Stimulated activated CD4-positive, alpha-beta T cell treated with anti-CD3 and anti-CD28 coated beads, TNF-alpha, amount 100 ng/mL, for 4 hours (primary cell): ENCODE measurements at places on chromosomes 3 and 15.

GRCh38 chr3:32757618-32758374 is 60.0 kb upstream of the TRIM71 start:
- no peak for DNase-seq

DNA sequence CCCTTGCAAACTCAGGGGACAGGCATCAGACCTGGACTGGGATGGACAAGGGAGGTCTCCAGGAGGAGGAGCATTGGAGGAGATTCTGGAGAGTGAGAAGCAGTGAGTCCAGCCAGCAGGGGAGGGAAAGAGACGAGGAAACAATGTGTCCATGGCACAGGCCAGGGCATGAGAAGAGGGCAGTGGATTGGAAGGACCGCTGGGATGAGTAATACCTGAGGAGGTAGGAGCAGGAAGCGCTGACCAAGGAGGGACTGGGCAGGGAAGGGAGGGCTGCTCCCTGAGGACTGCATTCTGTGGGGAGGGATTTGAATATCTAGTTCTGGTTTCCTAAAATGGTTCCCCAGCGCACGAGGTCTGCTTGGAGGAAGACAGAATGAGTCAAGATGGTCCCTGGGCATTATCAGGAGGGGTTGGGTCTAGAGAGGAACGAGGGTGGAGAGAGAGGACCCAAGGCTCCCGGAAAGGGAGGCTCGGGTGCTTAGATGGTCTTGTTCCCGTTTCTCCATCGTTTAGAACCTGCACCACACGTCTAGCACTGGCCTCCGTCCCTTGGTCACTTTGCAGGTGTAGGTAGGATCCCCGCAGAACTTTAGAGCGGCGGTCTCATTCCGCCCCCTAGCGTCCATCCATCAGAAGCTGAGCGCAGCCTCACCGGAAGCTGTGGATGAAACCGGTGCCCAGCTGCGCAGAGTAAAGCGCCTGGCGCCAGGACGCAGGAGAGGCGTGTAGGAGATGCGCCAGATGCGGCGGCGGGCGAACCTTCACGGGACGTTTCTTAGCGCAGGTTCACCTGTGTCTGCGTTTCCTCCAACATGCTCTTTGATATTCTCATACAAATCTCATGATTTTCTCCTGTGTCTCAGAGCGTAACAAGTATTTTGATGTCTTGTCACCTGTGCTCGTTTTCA is 190.7 kb upstream of the NDN start:
- DNase-seq: no peak

DNA sequence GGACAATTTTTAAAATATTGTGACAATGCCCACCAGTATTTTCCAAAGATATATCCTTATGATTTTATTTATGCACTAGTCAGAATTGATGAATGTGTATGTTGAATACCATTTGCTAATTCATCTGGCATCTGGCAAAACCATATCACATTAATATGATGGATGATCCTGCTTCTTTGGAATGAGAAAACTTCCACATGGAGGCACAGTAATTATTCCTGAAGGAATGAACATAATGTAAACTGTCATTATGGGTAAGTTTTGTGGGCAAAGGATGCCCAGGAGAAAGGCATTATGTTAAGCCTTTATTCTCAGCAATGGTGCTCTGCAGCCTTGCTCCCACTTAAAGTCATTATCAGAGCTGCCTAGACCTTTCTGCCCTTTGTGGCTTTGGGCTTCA is 113.0 kb upstream of the MME start:
- no peak for DNase-seq

DNA sequence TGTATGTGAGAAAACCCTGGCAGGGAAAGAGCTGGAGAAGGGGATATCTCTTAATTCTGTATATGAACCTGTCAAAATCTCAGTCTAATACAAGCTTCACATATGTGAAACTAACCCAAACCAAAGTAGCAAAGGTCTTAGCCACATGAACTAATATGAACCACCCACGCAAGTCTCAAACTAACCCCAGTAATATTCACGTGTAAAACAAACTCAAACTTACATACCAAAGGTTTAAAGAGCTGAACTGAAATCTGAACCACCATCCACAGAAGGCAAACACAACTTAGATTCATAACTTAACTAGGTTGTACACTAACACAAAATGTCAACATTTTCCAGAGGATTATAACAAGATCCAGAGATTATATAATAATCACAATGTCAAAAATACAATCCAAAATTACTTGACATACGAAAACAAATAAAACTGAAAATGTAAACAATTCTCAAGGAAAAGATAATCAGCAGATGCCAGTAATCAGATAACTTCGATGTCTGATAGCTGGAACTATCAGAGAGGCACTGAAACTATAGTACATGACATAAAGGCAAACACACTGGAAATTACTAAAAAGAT is 64.1 kb downstream of the VPS13C start:
- DNase-seq: no peak

DNA sequence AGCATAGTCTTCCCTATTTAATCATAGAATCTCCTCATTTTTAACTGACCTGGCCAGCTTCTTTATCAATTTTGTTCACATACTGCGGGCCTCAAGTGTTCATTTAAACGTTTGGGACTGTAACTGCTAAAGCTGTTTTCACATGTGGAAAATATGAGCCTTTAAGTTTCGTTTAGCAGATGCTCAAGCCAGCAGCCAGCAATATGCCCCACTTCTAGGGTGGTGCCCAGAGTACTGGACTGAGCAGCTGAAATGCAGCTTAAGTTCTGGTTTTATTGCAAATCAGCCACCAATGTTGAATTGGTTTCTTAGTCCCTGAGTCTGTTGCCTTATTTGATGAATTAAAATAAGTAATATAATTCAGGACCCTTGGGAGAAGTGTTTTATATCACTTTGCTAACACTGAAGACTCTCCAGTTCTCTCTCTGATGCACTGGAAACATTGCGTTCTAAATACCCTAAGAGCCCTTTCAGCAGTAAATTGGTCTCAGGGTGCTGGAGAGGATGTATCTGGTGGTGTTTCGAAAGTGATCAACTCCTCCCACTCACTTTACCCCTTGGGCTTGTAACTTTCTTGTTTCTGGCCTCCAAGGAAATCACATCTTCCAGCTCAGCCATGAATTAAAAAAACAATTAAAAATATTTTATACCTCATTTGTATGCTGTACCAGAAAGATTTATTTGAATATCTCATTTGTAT is 61.7 kb downstream of the B3GALNT1 start:
- no peak for DNase-seq

DNA sequence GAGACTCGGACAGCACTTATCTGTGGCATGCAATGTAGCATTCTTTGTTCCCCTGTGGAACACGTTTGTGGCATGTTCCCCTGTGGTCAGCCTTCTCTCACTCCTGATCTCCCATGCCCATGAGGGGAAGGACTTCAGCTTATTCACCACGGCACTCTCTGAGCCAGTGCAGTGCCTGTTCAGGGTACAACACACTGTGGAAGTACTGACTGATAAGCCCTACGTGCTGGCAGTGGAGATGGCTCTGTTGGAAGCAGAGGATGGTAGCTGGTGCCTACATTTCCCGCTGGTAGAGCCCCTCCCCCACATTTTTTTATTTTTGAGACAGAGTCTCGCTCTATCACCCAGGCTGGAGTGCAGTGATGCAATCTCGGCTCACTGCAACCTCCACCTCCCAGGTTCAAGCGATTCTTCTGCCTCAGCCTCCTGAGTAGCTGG is 43.5 kb upstream of the ETV5 start:
- no peak for DNase-seq

DNA sequence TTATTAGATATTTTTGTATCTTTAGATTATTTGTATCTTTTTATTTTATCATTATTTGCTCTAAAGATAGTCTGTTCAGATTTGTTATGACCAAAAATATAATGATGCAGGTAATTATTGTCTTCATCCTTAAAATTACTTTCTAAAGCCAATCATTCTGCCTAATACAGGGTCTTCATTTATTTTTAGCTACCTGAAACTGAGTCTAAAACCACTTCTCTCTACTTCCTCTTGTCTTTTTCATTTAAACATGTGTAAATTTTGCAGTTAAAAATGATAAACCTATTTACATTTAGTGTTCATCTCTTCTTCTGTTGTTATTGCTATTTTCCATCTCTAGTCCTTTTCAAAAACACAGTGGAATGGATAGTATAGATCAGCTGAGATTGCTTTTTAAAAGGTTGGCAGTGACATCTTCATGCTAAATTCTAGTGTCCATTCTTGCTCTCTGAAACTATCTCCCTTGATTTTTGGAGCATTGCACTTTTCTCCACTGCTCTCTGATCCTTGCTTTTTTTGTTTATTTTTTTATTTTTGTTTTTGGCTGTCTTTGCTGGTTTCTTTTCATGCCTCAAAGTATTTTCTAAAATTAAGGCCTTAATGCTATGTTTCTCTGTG is 91.8 kb downstream of the UBE2E2 start:
- no peak for DNase-seq

- DNase-seq: no peak
Measured at GRCh38 chr3:115772951-115773350, 149.6 kb downstream of the GAP43 start.

DNA sequence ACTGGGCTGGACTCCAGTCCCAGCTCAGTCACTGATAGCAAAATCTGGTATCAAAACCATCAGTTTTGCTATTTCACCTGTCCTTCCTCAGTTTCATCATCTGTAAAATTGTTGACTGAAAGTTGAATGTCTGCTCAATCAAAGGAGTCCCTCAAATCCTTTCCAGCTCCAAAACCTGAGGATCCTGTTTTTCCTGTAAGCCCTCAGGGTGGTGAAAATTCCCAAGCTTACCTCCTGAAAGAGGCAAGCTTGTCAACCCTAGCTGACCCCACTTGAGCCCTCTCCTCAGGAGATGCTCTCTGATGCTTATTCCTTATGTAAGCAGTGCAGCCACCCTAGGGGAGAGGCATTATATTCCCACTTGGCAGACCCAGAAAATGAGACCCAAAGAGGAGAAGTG is 82.6 kb downstream of the HMG20A start:
- no peak for DNase-seq

GRCh38 chr3:79358327-79358726 is 409.5 kb downstream of the ROBO1 start:
- no peak for DNase-seq

DNA sequence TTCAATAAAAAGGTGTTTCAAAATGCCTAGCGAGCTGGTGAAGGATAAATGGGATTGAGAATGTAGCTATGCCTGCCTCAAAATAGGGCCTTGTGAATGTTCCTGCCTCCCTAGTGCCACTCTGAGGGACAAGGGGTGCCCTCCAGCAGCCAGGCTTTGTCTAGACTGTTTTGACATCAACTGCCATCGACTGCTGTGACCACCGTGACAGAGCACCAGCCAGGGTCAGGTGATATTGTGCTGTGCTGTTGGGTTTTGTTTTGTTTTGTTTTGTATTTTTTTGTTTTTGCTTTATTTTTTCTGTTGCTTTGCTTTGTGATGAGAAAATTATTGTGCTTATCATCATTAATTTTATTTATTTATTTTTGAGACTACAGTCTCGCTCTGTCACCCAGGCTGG is 144.8 kb downstream of the SMAD6 start:
- no peak for DNase-seq

DNA sequence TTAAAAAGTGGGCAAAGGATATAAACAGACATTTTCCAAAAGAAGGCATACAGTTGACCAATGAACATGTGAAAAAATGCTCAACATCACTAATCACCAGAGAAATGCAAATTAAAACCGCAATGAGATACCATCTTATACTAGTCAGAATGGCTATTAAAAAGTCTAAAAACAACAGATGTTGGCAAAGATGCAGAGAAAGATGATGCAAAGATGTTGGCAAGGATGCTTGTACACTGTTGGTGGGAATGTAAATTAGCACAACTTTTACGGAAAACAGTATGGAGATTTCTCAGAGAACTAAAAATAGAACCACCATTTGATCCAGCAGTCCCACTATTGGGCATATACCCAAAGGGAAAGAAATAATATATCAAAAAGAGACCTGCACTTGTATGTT is 53.5 kb downstream of the TLNRD1 start:
- no peak for DNase-seq

- no peak for DNase-seq
Measured at GRCh38 chr3:57892423-57892822, 115.8 kb upstream of the FLNB start.

GRCh38 chr15:95323796-95324195 is 1006.7 kb upstream of the NR2F2 start:
- no peak for DNase-seq

GRCh38 chr3:118734664-118735063 is 300.0 kb downstream of the IGSF11 start:
- DNase-seq: no peak

DNA sequence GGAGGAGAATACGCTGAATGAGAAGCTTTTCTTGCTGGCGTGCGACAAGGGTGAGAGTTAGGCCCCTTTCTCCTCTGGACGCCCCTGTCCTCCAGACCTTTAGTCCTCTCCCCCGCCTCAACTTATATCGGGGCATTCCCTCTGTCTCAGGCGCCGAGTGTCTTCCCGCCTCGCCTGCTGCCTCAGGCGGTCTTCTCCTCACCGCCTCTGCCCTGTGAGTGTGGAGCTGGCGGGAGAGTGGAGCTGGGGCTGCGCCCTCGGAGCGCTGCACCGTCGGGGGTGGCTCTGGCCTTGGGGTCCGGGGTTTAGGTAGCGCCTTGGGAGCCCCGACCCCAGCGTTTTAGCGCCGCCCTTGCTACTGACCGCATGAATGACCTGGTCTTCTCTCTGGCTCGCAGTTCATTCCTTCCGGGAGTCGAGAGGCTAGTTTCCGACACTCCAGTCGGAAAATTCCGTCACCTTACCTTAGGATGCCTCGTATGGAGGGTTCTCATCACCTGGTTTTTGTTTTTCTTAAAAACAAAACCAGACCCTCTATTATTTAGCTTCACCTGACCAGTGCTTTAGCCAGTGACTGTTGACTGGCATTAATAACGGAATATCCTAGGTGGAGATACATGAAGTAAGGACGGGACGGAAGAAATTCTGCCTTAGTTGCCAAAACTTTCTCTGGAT is 985 bp downstream of the TRPC1 start:
- DNase-seq: no peak

DNA sequence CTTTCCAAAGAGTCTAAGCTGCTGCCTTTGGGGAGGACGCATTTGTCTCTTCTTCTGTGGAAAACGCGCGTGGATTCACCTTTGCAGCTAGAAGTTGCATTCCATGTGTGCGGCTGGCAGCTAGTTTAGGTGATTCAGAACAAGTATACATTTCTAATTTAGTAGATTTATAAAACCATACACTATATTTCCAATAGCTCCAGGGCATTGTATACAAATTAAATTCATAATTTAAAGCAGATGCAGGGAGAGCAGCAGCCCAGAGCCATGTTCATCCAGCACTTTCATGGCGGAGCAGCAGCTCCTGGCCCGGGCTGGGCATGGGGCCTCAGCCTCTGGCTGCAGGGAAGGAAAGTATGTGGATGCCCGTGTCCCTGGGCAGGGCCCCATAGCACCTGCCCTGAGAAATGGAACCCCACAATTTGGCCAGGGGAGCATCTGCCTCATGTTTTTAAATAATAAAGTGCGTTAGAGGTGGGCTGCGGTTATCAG is 42.8 kb upstream of the SEC22A start:
- no peak for DNase-seq

- DNase-seq: no peak
Measured at GRCh38 chr3:32239307-32240158, 1.1 kb downstream of the CMTM8 start.
